NCI-H446 (cell line): ENCODE measurements at places on chromosomes 1 and 21.

DNA sequence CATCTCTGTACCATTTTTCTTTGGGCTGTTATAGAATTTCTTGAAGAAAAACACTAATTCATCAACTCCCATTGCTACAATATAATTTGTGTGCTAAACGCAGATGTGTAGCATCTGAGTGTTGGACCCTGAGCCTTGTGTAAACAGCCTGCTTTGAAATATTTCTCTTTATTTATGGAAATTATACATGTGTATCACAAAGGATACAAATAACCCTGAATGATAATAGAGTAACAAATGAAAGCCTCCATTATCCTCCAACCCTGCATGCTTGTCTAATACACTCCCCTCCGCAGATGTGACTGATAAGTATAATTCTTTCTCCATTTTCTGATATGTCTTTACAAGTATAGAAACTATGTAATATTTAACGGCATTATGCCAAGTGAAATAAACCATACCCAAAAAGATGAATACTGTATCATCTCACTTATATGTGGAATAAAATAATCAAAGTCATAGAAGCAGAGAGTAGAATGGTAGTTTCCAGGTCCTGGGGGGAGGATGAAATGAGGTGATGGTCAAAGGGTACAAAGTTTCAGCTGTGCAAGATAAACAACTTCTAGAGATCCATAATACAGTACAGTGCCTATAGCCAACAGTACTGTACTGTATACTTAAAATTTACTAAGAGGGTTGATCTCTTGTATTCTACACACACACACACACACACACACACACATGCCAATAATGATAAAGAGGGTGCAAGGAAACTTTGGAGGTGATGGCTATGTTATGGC, 2.8 kb upstream of the ADAM30 start:
- no peak for DNase-seq

DNA sequence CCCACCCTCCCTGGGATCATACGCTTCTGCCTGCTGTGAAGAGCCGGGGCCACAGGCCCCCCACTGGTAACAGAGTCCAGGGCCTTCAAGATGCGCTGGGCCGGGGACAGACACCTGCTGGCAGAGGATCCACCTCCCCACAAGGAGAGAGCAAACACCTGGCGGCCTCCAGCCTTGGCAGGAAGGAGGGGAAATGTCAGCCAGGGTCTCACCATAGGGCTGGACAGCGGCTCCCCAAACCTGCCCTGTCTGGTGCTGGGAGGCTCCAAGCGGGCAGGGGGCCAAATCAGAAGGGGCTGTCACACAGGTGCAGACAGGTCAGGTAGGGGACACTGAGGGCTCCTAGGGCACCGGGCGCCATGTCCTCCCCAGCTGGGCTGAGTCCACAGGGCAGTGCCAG, 58.9 kb downstream of the KCNAB2 start:
- no peak for DNase-seq

GRCh38 chr21:39161064-39161463, 22.2 kb downstream of the PSMG1 start:
- no peak for DNase-seq

- DNase-seq, result no peak
Observed at GRCh38 chr1:6494627-6495026, 3.2 kb upstream of the PLEKHG5 start.

DNA sequence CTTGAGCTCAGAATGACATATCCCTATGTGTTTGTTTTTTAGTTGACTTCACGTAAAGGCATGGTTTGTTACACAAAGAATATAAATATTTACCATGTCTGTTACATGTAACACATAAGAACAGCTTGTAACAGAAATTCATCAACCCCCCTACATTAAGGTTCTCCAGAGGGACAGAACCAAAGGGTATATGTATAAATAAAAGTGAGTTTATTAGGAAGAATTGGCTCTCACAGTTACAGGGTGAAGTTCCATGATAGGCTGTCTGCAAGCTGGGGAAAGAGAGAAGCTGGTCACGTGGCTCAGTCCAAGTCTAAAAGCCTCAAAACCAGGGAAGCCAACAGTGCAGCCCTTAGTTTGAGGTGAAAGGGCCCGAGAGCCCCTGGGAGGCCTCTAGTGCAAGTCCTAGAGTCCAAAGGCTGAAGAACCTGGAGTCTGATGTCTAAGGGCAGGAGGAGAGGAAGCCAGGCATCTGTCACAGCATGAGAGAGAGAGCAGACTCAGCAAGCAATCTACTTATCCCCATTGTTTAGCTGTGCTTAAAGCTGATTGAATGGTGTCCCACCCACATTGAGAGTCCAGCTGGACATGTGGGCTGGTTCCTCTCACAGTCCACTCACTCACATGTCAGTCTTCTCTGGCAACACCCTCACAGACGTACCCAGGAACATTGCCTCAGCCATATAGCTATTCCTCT, 15.8 kb downstream of the THRAP3 start:
- DNase-seq, result no peak

GRCh38 chr1:181251001-181251712, 162.7 kb downstream of the IER5 start:
- peak; percentile 84 for DNase-seq

GRCh38 chr1:12309783-12310742, 80.2 kb downstream of the VPS13D start:
- no peak for DNase-seq

DNA sequence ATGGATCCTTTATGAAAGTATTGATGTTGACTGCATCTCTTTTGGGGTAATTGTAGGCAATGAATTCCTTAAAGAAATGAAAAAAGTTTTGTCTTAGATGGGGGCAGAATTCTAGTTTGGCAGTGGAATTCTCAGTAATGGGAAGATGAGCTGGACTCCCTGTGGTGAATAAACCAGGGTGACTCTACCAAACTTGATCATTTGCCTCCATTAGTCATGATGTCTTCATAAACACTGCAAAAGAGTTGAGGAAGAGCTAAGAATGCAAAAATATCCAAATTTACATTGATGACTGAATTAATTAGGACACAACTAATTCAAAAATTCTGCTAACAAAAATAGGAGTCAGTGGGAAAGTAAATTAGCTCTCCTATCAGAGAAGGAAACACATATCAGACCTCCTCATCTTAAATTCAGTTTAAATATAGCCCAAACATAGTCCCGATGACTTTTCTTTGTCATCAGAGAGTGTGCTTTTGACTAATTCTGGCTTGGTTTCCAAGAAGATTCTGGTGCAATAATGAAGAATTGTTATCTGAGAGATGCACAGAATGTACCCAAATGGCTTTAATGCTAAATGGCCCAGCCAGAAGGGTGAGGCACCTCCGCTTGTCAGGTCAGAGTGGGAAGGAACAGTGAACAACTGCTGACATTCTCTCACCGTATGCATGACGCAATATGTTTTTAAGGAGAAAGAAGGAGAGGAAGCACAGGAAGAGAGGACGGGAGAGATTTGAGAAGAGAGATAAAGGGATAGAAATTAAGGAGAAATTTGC, 525.1 kb downstream of the LMO4 start:
- no peak for DNase-seq

DNA sequence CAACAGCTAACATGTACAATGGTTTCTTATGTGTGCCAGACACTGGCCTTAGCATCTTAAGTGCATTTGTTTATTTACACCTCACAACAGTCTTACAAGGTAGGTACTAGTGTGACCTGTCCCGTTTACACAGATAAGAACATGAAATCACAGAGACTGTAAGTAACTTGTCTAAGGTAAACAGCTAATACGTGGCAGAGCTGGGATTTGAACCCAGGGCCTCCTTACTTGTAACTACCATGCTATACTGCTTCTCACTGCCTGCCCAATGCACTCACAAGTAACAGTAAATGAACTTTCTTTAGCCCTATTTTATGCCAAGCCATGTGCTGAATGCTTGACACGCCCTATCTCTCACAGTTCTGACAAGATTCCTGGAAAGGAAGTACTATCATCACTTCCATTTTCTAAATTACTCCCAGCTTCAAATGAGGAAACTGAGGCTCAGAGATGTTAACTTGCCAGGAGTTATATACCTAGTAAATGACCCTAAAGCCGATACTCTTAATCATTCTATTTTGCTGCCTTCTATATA, 25.7 kb upstream of the ROR1 start:
- DNase-seq, result no peak

- DNase-seq, result no peak
Observed at GRCh38 chr1:232998138-232998537, 47.7 kb downstream of the NTPCR start.

DNA sequence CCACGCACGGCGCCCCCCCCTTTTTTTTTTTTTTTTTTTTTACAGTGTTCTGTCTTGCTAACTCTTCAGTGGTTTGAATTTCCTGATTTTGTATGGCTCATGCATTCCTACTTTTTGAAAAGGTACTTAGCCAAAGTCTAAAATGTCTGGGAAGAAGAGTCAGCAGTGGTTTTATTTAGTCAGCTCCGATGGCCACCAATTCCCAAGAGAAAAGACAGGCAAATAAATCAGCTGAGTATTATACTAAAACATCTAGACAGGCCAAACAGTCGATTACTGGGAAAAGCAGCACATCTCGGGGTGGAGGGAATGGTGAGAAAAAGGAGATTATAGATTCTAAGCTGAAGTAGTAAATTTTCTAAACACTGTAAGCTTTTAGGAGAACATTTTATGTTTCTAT, 192.5 kb upstream of the ZRANB2 start:
- no peak for DNase-seq

- DNase-seq, result no peak
Observed at GRCh38 chr1:51270751-51271150, 34.7 kb downstream of the RNF11 start.

GRCh38 chr1:215416497-215416896, 150.6 kb upstream of the KCTD3 start:
- no peak for DNase-seq

DNA sequence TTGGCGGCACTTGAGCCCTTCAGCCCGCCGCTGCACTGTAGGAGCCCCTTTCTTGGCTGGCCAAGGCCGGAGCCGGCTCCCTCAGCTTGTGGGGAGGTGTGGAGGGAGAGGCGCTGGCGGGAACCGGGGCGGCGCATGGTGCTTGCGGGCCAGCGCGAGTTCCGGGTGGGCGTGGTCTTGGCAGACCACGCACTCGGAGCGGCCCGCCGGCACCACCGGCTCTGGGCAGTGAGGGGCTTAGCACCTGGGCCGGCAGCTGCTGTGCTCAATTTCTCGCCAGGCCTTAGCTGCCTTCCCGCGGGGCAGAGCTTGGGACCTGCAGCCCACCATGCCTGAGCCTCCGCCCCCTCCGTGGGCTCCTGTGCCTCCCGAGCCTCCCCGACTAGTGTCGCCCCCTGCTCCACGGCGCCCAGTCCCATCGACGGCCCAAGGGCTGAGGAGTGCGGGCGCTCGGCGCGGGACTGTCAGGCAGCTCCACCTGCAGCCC, 673.7 kb upstream of the BRINP3 start:
- DNase-seq, result no peak

- DNase-seq, result no peak
Observed at GRCh38 chr1:21294266-21294989, 4.2 kb upstream of the ECE1 start.

GRCh38 chr1:218823291-218823900, 350.3 kb upstream of the LYPLAL1 start:
- DNase-seq, result no peak

GRCh38 chr1:118151312-118151937, 33.6 kb downstream of the SPAG17 start:
- peak; percentile 80 for DNase-seq

DNA sequence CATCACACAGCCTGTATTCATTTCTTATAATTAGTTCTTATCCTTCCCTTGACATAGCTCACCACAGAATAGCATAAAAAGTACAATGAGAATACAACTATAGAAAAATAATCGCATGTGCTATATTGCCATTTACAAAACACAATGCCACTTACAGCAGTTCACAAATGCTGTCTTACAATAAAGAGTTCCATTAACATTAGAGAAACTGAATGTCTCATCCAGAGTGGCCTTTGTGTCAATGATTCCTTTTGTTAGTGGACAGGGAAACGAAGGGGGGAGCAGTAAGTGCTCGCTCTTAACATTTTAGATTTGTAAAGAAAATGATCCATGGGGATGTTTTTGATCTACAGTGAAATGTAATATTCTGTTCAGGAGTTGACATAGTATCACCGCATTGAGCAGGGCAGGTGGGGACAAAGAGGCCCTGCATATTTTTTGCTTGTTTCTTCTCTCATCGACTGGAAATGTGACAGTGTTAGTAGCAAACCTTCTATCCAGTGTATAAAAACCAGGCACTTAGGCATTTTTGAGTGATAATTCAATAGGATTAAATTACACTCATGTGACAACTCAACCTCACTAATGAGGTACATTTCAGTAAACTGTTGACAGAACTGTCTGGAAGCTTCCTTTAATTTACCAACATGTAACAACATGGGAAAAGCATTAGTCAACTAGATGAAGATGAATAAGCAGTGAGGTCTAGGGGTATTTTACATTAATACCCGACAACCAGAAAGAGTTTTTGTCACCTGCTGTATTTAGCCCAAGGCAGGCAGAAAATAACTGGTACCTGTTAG, 35.6 kb upstream of the RRP15 start:
- no peak for DNase-seq

DNA sequence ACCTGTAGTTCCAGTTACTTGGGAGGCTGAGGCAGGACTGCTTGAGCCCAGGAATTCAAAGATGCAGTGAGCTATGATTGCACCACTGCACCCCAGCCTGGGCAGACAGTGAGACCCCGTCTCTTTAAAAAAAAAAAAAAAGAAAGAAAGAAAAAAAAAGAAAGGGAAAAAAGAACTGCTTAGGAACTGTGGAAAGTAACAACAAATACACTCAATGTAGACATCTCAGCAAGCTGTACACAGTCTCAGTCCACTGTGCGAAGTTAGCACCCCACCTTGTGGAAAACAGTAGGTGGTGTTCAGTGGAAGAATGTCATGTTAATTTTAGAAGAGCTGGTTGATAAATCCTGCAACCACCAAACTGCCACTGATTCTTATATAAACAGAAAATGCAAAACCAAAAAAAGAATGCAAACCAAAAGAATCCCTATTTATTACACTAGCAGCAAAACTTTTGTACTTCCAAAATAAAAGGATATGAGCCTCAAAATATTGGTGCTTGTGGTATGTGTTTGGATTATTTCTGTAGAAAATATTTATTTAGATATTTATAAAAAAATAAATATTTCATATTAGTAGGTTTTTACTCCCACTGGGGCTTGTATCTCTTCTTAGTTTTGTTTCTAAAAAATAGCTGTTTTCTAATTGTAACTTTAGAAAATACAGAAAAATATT, 31.1 kb downstream of the ALG14 start:
- DNase-seq, result peak; percentile 80

- no peak for DNase-seq
Observed at GRCh38 chr21:23009360-23009759, 2011.2 kb downstream of the NCAM2 start.

DNA sequence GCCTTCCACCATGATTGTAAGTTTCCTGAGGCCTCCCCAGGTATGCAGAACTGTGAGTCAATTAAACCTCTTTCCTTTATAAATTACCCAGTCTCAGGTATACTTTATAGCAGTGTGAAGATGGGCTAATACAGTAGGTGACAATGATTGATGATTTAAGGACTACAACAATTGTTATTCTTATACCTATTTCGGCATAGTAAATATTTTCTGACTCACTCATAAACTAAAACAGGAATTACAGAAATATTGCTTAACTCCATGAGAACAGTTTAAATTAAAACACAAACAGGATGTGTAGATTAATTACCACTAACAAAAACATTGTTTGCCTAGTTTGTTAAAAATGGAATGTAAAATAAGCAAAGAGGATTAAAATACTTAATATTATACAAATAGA, 839.9 kb downstream of the LTN1 start:
- DNase-seq, result no peak

GRCh38 chr1:214476229-214476985, 75.0 kb downstream of the PTPN14 start:
- DNase-seq, result no peak

- no peak for DNase-seq
Observed at GRCh38 chr1:34645109-34645688, 109.6 kb upstream of the GJB5 start.
